ENCODE measurements at places on chromosomes 2 and 18. TPM values are rescaled to one million over a fixed set of nuclear protein-coding genes. Genes with fewer than 3 reads are reported as not detected.

- H3K4me3 ChIP-seq: no peak overlapping the region
- H3K27me3 ChIP-seq: peaks cover 4% of the 10 kb centered on the region
- DNase-seq: no peak
- H3K36me3 ChIP-seq: no peaks in the 10 kb centered on the region
- H3K27ac ChIP-seq: no peak overlapping the region
- H3K4me1 ChIP-seq: peaks cover 2% of the 10 kb centered on the region
These were observed 13.9 kb upstream of the ATP6V1B1 start for GRCh38 chr2:70921839-70922234.

GRCh38 chr2:207121784-207122183, 44.0 kb downstream of the KLF7 start:
- no peak overlapping the region for H3K27ac ChIP-seq
- peaks cover 8% of the 10 kb centered on the region for H3K4me1 ChIP-seq
- H3K27me3 ChIP-seq: no peaks in the 10 kb centered on the region
- no peak for DNase-seq
- H3K4me3 ChIP-seq: no peak overlapping the region

Gene GKN1
- not detected for total RNA-seq

- H3K4me3 ChIP-seq: no peak overlapping the region
- H3K27me3 ChIP-seq: no peaks in the 10 kb centered on the region
- H3K27ac ChIP-seq: no peak overlapping the region
- DNase-seq: no peak
- H3K36me3 ChIP-seq: no peaks in the 10 kb centered on the region
These were observed 36.9 kb downstream of the KCNE4 start for GRCh38 chr2:223088866-223089265.

DNA sequence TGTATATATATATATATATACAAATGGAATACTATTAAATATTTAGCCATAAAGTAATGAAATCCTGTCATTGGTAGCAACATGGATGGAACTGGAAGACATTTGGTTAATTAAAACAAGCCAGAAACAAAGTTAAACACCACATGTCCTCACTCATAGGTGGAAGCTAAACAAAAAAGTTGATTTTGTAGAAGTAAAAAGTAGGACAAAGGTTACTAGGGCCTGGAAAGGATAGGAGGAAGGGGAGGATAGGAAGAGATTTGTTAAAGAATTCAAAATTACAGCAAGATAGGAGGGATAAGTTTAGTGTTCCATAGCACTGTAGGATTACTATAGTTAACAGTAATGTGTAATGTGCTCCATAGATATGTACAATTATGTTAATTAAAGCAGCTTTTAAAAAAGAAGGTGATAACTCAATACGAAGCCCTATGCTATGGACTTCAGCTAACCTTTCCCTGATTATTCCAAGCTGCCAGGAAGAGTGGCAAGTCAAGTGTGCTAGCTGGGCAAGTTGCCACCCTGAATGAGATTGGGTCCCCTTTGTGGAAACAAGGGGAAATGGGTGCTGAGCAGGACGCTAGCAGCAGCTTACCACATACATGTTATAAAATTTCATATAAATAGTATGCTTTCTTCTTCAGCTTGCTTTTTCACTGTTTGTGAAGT, 12.3 kb downstream of the MERTK start:
- no peak overlapping the region for H3K27ac ChIP-seq
- DNase-seq: no peak
- H3K4me3 ChIP-seq: no peak overlapping the region
- no peaks in the 10 kb centered on the region for H3K4me1 ChIP-seq
- no peaks in the 10 kb centered on the region for H3K27me3 ChIP-seq

Gene NYAP2
- not detected for total RNA-seq

GRCh38 chr18:66346833-66347588, 256.9 kb downstream of the CDH19 start:
- H3K36me3 ChIP-seq: no peaks in the 10 kb centered on the region
- H3K4me1 ChIP-seq: no peaks in the 10 kb centered on the region
- DNase-seq: no peak

Gene NCKAP5
- total RNA-seq: 0.46 TPM

- H3K4me1 ChIP-seq: no peaks in the 10 kb centered on the region
- no peaks in the 10 kb centered on the region for H3K27me3 ChIP-seq
- H3K4me3 ChIP-seq: no peak overlapping the region
These were observed 60.5 kb downstream of the AQP12A start for GRCh38 chr2:240752209-240752608.

- no peaks in the 10 kb centered on the region for H3K36me3 ChIP-seq
- H3K4me3 ChIP-seq: no peak overlapping the region
- no peaks in the 10 kb centered on the region for H3K27me3 ChIP-seq
- no peak overlapping the region for H3K27ac ChIP-seq
- DNase-seq: no peak
These were observed 63.7 kb upstream of the LHCGR start for GRCh38 chr2:48819206-48819735.

Gene SIGLEC15
- 0.37 TPM for total RNA-seq

GRCh38 chr2:143802871-143803650, 673.8 kb downstream of the ARHGAP15 start:
- H3K36me3 ChIP-seq: no peaks in the 10 kb centered on the region
- peaks cover 8% of the 10 kb centered on the region for H3K4me1 ChIP-seq
- H3K4me3 ChIP-seq: no peak overlapping the region
- DNase-seq: no peak
- H3K27ac ChIP-seq: no peak overlapping the region

Gene GALR1
- 1.6 TPM for total RNA-seq

Gene G6PC2
- total RNA-seq: not detected
